ENCODE measurements at places on chromosomes 3 and 15. TPM values are rescaled to one million over a fixed set of nuclear protein-coding genes. Genes with fewer than 3 reads are reported as not detected.

Gene ANP32A
- total RNA-seq: 152 TPM

GRCh38 chr3:187909866-187910265, 164.6 kb upstream of the BCL6 start:
- DNase-seq: no peak

Gene SCN11A
- total RNA-seq: not detected

GRCh38 chr15:69573815-69574475, 121.3 kb downstream of the RPLP1 start:
- DNase-seq: peak; percentile 29

DNA sequence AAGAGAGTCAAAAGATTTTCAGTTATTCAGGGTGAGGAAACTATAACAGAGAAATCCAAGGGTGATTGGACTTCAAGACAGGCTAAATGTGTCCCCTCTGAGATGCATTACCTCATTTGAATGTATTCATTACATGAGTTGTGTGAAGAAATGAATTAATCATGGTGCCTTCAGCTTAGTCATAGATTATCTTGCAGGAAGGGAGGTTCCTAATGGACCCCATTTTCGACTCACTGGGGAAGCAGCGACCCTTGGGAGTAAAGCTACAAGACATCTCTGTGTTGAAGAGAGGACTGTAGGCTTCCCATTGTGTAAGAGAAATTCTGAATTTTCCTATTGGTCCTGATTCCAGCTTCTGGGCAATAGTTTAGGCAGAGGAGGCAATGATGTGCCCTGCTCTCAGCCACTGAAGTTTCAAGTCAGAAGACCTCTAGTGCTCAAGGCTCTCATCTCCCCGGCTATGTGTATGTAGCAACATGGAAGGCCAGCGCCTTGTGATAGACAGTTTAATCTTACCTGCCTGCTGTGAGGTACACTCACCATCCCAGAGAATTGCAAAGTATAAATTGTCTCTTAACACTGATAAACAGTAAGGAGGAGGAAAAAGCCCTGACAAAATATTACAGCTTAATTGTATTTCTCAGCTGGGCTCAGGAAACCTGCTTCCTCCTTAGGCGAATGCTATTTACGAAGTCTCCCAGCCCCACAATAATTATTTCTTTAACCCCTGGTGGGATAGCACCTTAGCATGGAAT, 133.8 kb downstream of the PDCD6IP start:
- no peak for DNase-seq

Gene RTP3
- not detected for total RNA-seq

Gene AGBL1
- total RNA-seq: not detected

Measured in Daoy (cell line).